Activated CD4-positive, alpha-beta T cell treated with anti-CD3 and anti-CD28 coated beads, Interleukin-2, amount 50 U/mL, for 24 hours (primary cell): ENCODE measurements at places on chromosomes 12 and 14.

DNA sequence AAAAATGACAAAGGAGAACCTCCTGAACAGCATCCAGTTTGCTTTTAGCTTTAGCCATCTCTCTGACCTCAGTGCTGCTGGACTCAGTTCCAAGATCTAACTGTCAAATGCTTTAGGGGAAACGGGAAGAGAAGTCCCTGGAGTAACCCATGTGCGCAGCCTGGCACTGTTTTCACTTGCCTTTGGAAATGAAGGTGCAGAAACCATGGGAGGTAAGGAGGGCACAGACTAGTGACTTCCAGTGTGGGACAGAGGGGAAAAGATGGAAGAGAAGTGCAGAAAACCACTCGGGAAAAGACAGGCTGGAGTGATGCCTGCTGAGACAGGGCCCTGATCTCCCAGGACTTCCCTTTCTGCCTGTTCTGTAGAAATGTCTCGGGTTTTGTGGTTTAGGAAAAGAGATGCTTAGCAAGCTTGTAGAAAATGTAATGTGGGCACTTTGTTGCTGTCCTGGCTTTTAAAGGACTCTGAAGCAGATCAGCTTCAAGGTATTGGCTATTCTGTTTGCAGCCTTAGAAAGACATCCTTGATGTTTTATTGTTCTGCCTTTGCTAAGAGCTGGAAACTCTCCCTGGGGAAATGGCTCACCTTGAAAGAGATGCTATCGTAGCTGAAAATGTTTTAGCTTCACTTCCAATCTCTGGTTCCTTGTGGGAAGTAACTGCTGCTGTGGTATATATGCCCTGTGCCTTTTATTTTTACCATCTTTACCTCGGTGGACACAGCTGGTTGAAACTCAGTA is 124.6 kb upstream of the HIF1A start:
- no peak for DNase-seq

GRCh38 chr14:70148911-70149595 is 39.7 kb downstream of the SLC8A3 start:
- DNase-seq = no peak

GRCh38 chr14:22739423-22739822 is 27.1 kb upstream of the OXA1L start:
- DNase-seq = no peak

DNA sequence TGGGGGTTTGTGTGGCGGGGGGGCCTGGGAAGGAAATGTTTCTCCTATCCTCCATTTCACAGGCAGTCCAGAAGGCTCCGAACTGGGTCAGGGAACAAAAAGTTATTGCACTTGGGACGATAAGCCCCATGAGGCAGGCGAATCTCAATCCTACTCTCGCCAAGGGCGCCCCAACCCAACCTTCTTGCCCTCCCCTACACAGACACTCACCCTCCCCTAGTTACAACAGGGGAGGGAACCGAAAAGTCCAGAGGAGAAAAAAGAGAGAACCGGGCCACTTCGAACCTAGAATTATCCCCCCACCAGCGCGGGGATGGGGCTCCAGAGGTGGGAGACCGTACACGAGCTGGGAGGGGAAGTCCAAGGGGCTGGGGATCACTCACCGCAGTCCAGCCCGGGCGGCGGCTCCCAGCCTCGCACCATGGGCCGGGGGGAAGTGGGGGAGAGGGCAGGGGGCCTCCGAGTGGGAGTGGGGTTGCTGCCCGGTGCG is 357 bp downstream of the HOMEZ start:
- no peak for DNase-seq

GRCh38 chr12:95700316-95700785 is 90.2 kb downstream of the NTN4 start:
- DNase-seq = no peak

GRCh38 chr14:103684871-103685270 is 30.4 kb downstream of the XRCC3 start:
- DNase-seq = no peak

DNA sequence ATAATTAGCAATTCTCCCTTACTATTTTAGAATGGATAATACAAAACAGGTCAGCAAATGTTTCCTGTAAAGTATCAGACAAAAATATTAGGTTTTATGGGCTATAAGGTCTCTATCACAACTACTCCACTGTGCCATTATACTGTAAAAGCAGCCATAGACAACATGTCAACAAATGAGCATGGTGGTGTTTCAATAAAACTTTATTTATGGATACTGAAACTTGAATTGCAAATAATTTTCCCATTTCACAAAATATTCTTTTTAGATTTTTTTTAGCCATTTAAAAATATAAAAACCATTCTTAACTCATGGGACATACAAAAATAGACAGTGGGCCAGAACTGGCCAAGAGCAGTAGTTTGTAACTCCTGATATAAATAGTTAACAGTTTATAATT is 15.4 kb downstream of the RECQL start:
- no peak for DNase-seq

DNA sequence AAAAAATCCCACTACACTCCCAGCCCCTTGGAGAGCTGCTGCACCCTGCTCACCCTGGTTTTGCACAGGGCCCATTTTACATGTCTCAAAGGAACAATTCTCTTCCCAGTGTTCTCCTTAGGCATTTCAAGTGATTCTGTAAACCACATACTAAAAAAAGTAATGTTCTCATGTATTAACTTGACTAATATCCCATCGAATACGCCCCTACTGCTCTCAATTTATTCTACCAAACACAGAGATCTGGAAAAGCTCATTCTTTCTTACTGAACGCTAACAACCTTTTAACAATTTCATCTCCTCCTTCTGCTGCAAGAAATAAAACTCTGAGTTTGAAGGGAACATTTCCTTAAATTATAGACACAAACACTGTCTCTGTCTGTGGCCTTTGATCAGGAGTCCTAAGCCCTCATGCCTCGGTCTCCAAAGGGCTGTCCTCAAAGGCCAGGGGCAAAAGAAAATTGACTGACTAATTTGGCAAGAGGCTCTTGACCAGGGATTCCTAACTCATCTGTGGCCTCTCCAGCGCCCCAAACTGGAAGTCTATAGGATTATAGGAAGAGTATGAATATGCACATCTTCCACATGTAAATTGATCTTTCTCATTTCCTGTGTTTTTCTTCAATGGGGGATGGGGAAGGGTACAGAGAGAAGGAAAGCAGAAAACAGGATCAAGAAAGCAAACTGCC is 17.1 kb upstream of the TSPAN11 start:
- no peak for DNase-seq

DNA sequence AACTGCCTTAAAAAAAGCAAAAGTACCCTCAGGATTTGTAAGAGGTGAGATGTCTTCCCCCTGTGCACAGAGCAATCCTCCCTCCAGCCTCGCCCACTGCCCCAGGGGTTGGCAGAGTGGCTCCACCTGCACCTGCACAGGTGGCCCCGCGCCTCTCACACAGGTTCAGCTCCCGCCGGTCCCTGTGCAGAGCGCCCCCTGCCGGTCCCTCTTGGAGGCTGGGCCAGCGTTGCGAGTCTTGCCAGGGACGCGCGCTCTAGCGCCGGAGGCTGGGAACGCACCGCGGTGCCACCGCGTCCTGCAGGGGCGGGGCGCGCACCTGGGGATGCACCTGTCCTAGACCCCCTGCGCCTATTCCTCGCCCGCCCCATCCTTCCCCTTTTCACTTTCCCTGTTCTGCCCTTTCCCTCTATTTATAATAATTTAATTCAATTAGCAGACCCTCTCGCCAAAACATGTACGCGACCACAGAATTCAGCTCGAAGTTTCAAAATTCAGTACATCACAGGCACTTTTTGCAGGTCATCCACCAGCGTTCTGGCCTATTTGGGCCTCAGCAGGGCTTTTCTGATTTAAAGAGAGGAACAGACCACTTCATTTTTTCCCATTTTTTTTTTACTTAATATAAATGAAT is 618.6 kb downstream of the AACS start:
- DNase-seq = no peak

GRCh38 chr14:86672080-86672479 is 1142.1 kb downstream of the FLRT2 start:
- no peak for DNase-seq

GRCh38 chr12:79400481-79400880 is 290.3 kb downstream of the PAWR start:
- no peak for DNase-seq

GRCh38 chr14:69044965-69045555 is 66.0 kb upstream of the ACTN1 start:
- no peak for DNase-seq

GRCh38 chr12:49347311-49348193 is 864 bp downstream of the DNAJC22 start:
- peak; percentile 55 for DNase-seq

- DNase-seq = peak; percentile 32
Measured at GRCh38 chr12:122499991-122500684, 594 bp downstream of the ZCCHC8 start.

DNA sequence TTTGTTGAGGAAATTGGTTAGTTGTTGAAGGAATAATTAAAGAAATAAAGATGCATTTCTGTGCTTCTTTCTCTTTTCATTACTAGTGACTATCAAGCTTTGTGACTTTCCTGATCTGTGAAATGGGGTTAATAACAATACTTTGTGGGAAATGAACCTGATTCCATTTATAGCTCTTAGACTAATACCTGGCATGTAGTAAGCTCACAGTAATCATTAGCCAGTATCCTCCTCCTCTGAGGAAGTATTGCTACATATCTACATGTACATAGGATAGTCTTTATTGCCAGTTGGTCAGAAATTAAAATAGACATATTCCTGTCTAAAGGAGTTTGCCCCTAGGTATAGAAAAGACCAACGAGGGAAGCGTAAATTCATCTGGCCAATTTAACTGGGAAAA is 1.8 kb upstream of the CCDC198 start:
- DNase-seq = no peak

- no peak for DNase-seq
Measured at GRCh38 chr12:56143870-56144269, 8.5 kb upstream of the MYL6B start.

GRCh38 chr12:93390031-93390430 is 12.3 kb downstream of the NUDT4 start:
- DNase-seq = no peak

- DNase-seq = no peak
Measured at GRCh38 chr14:90760591-90761316, 55.5 kb downstream of the TTC7B start.

- no peak for DNase-seq
Measured at GRCh38 chr12:53500142-53500775, 824 bp upstream of the TARBP2 start.

DNA sequence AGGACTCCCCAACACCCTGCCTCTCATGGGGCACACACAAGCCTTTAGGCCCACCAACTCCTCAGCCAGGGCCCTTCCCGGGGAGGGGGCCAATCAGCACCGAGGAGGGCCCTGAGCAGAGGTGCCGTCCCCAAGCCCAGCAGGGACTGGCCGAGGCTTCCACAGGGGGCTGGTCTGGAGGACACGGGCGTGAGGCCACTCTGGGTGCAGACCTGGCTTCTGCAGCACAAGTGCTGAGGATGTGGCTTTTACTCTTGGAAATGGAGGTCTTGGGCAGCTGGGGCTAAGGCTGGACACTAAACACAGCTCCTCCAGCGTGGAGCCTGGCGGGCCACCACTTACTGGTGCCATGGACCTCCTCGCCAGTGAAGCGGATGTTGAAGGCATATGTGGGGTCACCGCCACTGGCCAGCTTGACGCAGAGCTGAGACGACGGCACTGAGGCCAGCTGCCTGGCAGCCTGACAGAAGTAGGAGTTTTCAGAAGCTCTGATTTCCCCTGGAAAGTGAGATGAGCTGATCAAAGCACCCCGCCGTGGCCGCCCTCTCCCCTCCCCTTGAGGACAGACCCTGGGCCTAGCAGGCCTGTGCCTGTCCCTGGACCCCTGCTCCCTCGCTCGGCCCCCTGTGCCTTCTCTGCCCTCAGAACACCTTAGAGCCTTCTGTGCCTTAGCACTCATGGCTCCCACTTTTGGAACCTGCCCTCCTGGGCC is 44.0 kb downstream of the TRAFD1 start:
- no peak for DNase-seq

- no peak for DNase-seq
Measured at GRCh38 chr14:63964113-63964512, 111.3 kb downstream of the SYNE2 start.

DNA sequence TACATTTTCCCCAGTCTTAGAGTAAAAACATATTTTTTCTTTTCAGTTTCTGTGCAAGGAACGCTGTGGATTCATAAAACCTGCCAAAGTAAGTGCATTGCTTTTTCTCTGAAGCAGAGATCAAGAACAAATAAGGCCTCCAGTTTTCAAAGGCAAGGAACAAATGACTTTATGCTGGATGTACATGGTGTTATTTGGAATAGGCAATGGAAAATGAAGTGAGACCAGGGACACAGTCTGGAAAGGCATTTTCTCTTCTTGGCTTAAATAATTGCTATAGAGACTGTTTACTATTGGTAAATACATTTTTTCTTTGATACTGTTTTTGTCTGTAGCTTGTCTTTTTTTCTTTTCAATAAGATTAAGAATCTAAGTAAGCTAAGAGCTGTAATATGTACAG is 725.9 kb upstream of the MDGA2 start:
- no peak for DNase-seq

DNA sequence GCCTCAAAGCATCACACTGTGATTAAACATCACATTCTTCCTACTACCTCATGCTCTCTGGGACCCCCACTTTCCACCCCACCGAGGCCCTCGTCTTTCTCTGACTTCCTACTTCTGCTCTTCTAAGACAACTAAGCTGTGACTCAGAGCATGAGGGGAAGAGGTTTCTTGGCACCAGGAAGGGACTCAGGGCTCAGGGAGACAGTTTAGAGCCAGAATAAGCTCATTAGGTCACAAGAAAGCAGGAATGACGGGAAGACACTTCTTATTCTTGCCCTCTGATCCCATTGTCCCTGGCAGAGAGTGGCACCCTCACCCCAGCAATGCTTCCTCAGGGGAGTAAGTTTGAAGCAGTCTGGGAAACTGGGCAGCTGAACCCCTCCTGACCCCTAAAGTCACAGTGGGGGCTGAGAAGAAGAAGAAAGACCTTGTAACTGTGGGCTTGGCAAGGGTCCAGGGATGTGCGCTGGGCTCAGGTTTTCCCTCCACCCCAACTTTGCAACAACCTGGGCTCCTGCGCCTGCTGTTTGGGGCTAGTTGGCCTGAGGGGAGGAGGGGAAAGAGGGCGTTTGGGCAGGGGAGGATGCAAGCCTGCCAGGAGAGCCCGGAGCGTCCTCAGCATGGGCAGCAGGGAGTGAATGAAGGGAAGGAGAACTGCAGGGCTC is 64.6 kb upstream of the ACTN1 start:
- DNase-seq = no peak

- DNase-seq = no peak
Measured at GRCh38 chr12:31923063-31923412, 36.2 kb upstream of the RESF1 start.

DNA sequence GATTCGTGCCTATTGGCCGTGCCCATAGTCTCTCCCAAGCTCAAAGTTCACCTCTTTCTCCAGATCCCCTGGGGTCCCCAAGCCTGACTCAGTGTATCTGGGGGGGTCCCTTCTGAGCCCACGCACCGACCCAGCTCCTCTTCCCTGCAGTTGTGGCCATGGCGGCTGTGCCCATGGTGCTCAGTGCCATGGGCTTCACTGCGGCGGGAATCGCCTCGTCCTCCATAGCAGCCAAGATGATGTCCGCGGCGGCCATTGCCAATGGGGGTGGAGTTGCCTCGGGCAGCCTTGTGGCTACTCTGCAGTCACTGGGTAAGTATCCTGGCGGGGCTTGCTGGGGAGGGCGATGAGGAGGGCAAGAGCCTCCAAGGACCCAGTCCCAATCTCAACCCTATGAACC is 5.1 kb downstream of the IFI27 start:
- DNase-seq = no peak
